ENCODE measurements at places on chromosomes 5 and 9. TPM values are rescaled to one million over a fixed set of nuclear protein-coding genes. Genes with fewer than 3 reads are reported as not detected.

- peaks cover 13% of the 10 kb centered on the region for H3K4me1 ChIP-seq
- no peak overlapping the region for H3K4me3 ChIP-seq
- peaks cover 2% of the 10 kb centered on the region for H3K36me3 ChIP-seq
- H3K27me3 ChIP-seq, result no peaks in the 10 kb centered on the region
These were observed 40.7 kb upstream of the RNU6ATAC start for GRCh38 chr9:134204991-134205578.

DNA sequence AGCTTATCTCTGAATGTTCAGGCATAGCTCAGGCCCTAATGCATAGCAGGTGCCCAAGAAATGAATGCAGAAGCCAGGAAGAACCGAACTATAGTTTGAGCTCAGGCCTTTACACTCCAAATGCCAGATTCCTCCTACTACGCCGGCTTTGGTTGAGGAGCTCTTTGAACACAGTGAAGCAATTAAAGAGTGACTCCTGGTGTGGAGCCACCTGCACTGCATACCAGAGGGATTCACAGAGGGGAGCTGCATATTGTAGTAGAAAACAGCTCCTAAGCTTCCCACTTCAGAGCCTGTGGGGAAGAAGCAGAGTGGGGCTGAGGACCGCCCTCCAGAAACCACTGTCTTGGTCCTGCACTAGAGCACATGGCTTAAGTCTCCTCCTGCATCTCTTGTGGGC is 14.5 kb upstream of the KCNMB1 start:
- no peak for DNase-seq
- H3K27ac ChIP-seq, result no peak overlapping the region
- H3K4me1 ChIP-seq, result peaks cover 9% of the 10 kb centered on the region
- no peak overlapping the region for H3K4me3 ChIP-seq
- peaks cover 6% of the 10 kb centered on the region for H3K27me3 ChIP-seq

DNA sequence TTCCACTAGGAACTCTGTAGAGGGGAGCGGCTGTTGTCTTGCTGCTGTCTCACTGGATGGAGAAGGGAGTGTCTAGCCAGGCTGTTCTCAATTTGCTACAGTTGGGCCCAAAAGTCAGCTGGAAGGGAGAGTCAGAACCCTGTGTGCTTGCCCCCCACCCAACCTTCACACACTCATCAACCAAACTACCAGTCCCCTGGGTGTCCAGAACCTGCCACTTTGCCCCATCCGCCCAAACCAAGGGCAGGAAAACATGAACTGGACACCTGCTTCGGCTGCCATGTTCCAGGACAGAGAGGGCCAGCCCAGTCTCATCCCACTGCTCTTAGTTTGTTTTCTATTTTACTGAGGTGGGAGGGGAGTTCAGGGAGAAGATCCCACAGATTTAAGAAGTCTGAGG is 82.1 kb downstream of the S1PR3 start:
- H3K4me3 ChIP-seq, result no peak overlapping the region
- H3K4me1 ChIP-seq, result peaks cover 5% of the 10 kb centered on the region
- H3K36me3 ChIP-seq, result no peaks in the 10 kb centered on the region
- H3K27me3 ChIP-seq, result peaks cover 5% of the 10 kb centered on the region
- no peak for DNase-seq

PLAC8L1 gene
- total RNA-seq, result 2.6 TPM

CDX1 gene
- total RNA-seq, result 0.68 TPM

DNA sequence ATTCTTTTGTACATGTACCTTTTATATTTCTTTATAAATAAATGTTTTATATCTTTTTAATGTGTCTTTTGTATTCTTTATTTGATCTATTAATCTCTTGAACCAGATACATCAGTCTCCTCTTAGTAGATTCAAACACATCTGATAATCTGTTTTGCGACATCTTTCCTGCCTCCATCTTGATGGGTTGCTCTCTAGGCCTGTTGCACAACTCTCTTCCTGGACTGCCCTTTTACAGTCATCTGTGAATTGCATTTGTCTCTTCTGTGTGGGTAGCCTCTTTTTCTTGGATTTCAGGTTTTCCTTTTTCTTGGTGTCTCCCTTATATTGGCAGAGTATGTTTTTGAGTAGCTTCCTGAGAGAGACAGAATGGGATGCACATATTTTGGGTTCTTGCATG is 6.2 kb downstream of the ZFYVE16 start:
- no peak overlapping the region for H3K4me3 ChIP-seq
- peak overlapping the region; percentile 18 for H3K27ac ChIP-seq
- H3K4me1 ChIP-seq, result peaks cover 19% of the 10 kb centered on the region
- no peak for DNase-seq
- H3K36me3 ChIP-seq, result peaks cover 6% of the 10 kb centered on the region
- no peaks in the 10 kb centered on the region for H3K27me3 ChIP-seq

- peak overlapping the region; percentile 30 for H3K27ac ChIP-seq
- no peak for DNase-seq
- no peaks in the 10 kb centered on the region for H3K27me3 ChIP-seq
- no peak overlapping the region for H3K4me3 ChIP-seq
- H3K4me1 ChIP-seq, result peaks cover 34% of the 10 kb centered on the region
These were observed 146.2 kb upstream of the PHYKPL start for GRCh38 chr5:178378527-178379484.

- H3K4me1 ChIP-seq, result peaks cover 28% of the 10 kb centered on the region
- no peaks in the 10 kb centered on the region for H3K27me3 ChIP-seq
- peak overlapping the region; percentile 93 for H3K27ac ChIP-seq
- no peak overlapping the region for H3K4me3 ChIP-seq
- no peak for DNase-seq
These were observed 18.7 kb upstream of the WDR38 start for GRCh38 chr9:124834591-124834990.

GRCh38 chr9:6925836-6926235 is 168.1 kb downstream of the KDM4C start:
- H3K27ac ChIP-seq, result no peak overlapping the region
- H3K27me3 ChIP-seq, result peaks cover 7% of the 10 kb centered on the region
- H3K4me3 ChIP-seq, result no peak overlapping the region
- peaks cover 2% of the 10 kb centered on the region for H3K4me1 ChIP-seq
- peaks cover 11% of the 10 kb centered on the region for H3K36me3 ChIP-seq

COL5A1 gene
- total RNA-seq, result 549 TPM

DNA sequence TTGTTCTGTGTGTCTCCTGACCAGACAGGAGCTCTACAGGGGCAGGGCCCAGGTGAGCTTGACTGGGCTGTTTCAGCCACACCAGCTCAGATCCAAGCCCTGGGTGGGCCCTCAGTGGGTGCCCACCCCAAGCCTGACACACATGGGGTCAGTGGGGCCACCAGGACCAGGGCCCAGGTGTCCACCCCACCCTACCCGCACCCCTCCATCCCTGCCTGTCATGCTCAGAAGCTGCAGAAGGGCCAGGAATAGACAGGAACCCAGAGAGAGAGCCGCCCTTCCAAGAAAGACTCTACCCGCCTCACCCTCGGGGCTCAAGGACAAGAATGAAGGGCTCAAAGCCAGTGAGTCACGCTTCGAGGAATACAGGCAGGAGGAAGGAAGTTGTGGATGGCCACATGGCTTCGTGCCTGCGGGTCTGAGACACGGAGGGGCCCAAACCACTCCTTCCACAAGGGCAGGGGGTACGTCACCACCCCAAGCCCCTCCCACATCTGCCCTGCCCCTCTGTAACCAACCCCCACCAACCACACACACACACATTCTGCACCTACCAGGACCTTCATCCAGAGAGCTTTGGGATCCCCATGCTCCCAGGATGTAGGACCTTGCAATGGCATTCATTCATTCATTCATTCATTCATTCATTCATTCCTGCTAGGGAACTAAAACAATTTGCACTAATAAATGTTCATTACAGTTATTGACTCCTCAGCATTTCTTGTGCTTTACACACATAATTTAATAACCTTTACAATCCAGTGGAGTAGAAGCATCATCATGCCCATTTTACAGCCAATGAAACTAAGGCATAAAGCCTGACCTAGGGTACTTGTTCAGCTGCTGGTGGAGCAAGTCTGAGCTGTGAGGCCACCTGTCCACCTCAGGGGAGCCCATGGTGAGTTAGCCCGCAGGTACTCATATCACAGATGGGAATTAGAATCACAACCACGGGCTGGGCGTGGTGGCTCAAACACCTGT is 55.9 kb upstream of the STXBP1 start:
- H3K4me3 ChIP-seq, result no peak overlapping the region
- peaks cover 42% of the 10 kb centered on the region for H3K4me1 ChIP-seq
- H3K27ac ChIP-seq, result peak overlapping the region; percentile 95
- DNase-seq, result no peak
- no peaks in the 10 kb centered on the region for H3K36me3 ChIP-seq
- H3K27me3 ChIP-seq, result no peaks in the 10 kb centered on the region

DNA sequence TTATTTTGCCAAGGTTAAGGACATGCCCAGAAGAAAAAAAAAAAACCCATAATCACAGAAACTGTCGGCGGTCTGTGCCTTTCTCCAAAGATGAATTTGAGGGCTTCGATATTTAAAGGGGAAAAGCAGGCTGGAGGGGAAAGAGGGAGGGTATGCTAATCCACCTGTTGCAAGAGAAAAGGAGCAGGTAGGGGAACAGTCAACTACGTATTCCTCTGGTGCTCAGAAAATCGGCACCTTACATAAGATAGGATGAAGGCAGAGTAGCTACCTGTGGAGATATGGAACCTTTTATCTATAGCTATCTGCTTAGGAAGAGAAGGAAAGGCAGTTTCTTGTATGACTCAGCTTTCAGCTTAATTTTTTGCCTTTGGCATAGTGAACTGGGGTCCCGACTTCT is 77.7 kb downstream of the PTCD2 start:
- H3K4me3 ChIP-seq, result no peak overlapping the region
- DNase-seq, result no peak
- H3K36me3 ChIP-seq, result peaks cover 11% of the 10 kb centered on the region
- H3K27me3 ChIP-seq, result peaks cover 5% of the 10 kb centered on the region
- H3K4me1 ChIP-seq, result peaks cover 17% of the 10 kb centered on the region
- no peak overlapping the region for H3K27ac ChIP-seq

PRELID1 gene
- 80.5 TPM for total RNA-seq

GRM6 gene
- total RNA-seq, result not detected

GRCh38 chr5:1502046-1502736 is 21.6 kb downstream of the LPCAT1 start:
- peaks cover 9% of the 10 kb centered on the region for H3K4me1 ChIP-seq
- no peaks in the 10 kb centered on the region for H3K27me3 ChIP-seq
- H3K36me3 ChIP-seq, result peaks cover 2% of the 10 kb centered on the region
- H3K27ac ChIP-seq, result no peak overlapping the region

SV2C gene
- 0.18 TPM for total RNA-seq

- H3K4me3 ChIP-seq, result no peak overlapping the region
- DNase-seq, result no peak
- H3K36me3 ChIP-seq, result no peaks in the 10 kb centered on the region
- peaks cover 64% of the 10 kb centered on the region for H3K4me1 ChIP-seq
- H3K27me3 ChIP-seq, result no peaks in the 10 kb centered on the region
These were observed 22.6 kb downstream of the MAP3K1 start for GRCh38 chr5:56837956-56838355.

DNA sequence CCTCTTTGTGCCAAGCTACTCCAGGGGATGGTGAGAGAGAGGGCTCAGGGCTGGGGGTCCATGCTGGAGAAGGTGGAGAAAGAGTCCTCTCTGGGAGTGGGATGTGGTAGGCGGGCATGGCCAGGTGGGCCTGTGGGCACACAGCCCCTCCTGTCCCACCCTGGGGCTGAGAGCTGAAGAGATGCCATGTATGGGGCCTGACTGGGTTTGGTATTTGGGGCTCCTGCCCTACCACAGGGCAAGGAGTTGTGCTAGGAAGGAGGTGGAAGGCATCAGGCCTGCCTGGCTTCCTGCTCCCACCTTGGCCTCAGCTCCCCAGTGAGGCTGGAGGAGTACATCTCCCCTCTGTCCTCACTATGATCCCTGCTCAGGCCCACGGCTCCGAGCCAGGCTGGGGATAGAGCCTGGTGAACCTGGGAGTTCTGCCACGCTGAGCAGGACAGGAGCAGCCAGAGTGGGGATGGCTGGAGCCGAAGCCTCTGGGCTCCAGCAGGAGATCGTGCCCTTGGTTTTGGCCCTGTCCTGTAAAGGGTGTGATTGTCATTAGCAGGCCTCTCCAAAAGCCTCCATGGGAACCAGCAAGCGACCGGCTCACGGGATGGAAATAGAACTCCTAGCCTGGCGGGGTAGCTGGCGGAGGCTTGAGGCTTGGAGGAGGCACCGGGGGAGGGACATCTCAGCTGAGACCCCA is 75.5 kb downstream of the CACNA1B start:
- DNase-seq, result no peak
- peaks cover 2% of the 10 kb centered on the region for H3K27me3 ChIP-seq
- H3K4me1 ChIP-seq, result no peaks in the 10 kb centered on the region
- H3K27ac ChIP-seq, result no peak overlapping the region

PCDHA6 gene
- total RNA-seq, result 15.2 TPM

SLC25A2 gene
- 1.3 TPM for total RNA-seq

- H3K27ac ChIP-seq, result no peak overlapping the region
- no peak for DNase-seq
- H3K27me3 ChIP-seq, result no peaks in the 10 kb centered on the region
These were observed 159.7 kb upstream of the VLDLR start for GRCh38 chr9:2461892-2462291.

- no peak for DNase-seq
- H3K27ac ChIP-seq, result no peak overlapping the region
- peaks cover 12% of the 10 kb centered on the region for H3K4me1 ChIP-seq
- H3K36me3 ChIP-seq, result no peaks in the 10 kb centered on the region
- H3K27me3 ChIP-seq, result peaks cover 22% of the 10 kb centered on the region
These were observed 212.8 kb downstream of the EBF1 start for GRCh38 chr5:158886957-158887356.

MEGF10 gene
- total RNA-seq, result 3.0 TPM

DNA sequence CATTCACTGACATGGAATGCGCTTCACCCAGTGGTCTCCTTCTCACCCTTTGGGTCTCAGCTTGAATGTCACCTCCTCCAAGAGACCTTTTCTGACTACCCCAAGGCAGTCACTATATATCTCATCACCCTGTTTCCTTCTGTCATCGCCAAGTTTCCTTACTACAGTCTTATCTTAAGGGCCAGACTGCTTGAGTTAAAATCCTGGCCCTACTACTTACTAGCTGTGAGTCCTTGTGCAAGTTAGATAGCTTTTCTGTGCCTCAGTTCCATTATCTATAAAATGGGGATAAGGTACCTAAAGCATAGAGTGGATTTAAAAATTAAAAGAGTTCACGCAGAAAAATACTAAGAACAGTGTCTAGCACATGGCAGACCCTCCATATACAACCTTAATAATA is 132.4 kb downstream of the GABBR2 start:
- no peak overlapping the region for H3K27ac ChIP-seq
- peaks cover 47% of the 10 kb centered on the region for H3K27me3 ChIP-seq
- H3K4me1 ChIP-seq, result no peaks in the 10 kb centered on the region
- DNase-seq, result no peak

TRMT10B gene
- total RNA-seq, result 11.0 TPM

LURAP1L gene
- 32.7 TPM for total RNA-seq

DNA sequence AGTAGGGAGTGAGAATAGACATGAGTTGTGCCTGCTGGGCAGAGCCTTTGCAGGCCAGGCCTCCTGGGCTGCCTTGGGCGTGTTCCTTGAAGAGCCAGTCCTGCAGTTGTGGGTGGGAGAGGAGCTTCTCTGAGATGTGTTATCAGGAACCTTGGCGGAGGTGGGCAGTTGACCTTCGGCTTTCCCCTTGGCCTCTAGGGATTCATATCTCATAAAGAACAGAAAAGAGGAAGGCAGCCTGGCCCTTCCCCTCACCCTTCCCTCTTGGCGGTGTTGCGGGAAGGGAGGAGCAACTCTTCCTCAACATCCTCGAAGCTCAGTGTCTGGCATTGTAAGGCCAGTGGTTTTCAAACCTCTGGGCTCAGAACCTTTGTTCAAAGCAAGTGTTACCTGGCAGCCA is 59.2 kb downstream of the DAPK1 start:
- no peak overlapping the region for H3K27ac ChIP-seq
- no peaks in the 10 kb centered on the region for H3K27me3 ChIP-seq
- peaks cover 27% of the 10 kb centered on the region for H3K4me1 ChIP-seq
- no peak overlapping the region for H3K4me3 ChIP-seq
- DNase-seq, result no peak

- no peak for DNase-seq
- no peak overlapping the region for H3K4me3 ChIP-seq
- no peak overlapping the region for H3K27ac ChIP-seq
- no peaks in the 10 kb centered on the region for H3K36me3 ChIP-seq
- H3K27me3 ChIP-seq, result peaks cover 1% of the 10 kb centered on the region
These were observed 14.8 kb upstream of the DMRT1 start for GRCh38 chr9:826500-827280.

All from mesothelial cell of epicardium (in vitro differentiated cells).